Tibial nerve (tissue), 4 donors: ENCODE measurements at places on chromosomes 5 and 9.

DNA sequence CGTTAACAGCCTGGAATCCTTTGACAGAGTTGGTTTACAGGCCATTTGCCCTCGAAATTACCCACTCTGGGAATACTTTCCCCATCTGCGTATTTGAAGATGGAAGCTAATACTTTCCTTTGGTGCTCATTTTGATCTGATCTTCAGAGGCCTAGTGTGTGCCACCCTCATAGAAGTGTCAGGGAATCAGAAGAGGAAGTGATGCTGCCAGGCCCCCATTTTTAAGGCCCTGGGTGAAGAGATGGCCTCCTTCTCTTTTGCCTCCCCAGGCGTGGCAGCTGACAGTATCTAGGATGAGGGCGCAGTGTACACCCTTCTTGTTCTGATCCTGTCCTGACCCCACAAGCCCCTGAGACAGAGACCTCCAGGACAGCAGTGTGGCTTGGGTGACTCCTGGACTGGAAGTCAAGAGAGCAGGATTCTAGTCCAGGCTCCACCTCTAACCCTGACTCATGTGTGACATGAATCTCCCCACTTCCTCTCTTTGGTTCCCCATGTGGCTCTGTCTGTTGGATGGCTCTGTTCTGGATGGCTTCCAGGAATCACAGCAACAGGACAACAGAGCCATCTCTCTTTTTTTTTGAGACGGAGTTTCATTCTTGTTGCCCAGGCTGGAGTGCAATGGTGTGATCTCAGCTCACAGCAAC lies 27.8 kb downstream of the CSF1R start:
- no peaks in the 10 kb centered on the region for H3K4me1 ChIP-seq
- DNase-seq = no peak
- H3K27ac ChIP-seq = no peak overlapping the region
- H3K27me3 ChIP-seq = no peaks in the 10 kb centered on the region

GRCh38 chr5:109335114-109335513 lies 74.7 kb downstream of the PJA2 start:
- H3K4me1 ChIP-seq = no peaks in the 10 kb centered on the region
- H3K36me3 ChIP-seq = no peaks in the 10 kb centered on the region
- no peak overlapping the region for H3K27ac ChIP-seq
- H3K27me3 ChIP-seq = no peaks in the 10 kb centered on the region
- DNase-seq = no peak
- no peak overlapping the region for H3K4me3 ChIP-seq

DNA sequence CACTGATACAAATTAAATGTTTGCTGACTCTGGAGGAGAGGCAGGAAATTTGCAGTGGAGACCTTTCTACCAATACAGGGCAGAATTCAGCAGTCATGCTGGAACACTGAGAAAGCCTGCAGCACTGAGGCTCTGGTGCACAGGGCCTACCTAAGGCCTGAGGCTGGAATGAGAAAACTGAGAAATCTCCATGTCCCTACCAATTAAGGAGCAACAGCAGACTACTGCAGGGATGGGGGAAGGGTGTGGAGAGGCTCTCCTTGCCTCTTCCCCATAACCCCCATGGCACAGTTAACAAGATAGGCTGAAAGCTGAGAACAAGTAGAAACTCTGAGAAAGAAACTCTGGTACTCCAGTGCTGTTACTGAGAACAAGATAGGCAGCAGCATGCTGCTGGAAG lies 10.5 kb downstream of the FBXO4 start:
- H3K4me3 ChIP-seq = no peak overlapping the region
- H3K27ac ChIP-seq = no peak overlapping the region
- no peak for DNase-seq
- H3K4me1 ChIP-seq = no peaks in the 10 kb centered on the region
- H3K27me3 ChIP-seq = no peaks in the 10 kb centered on the region
- peaks cover 4% of the 10 kb centered on the region for H3K36me3 ChIP-seq

- no peak overlapping the region for H3K4me3 ChIP-seq
- H3K4me1 ChIP-seq = peaks cover 17% of the 10 kb centered on the region
- H3K36me3 ChIP-seq = no peaks in the 10 kb centered on the region
- no peaks in the 10 kb centered on the region for H3K27me3 ChIP-seq
- no peak overlapping the region for H3K27ac ChIP-seq
- DNase-seq = no peak
These were observed 148.0 kb upstream of the ADRA1B start for GRCh38 chr5:159768243-159768642.

DNA sequence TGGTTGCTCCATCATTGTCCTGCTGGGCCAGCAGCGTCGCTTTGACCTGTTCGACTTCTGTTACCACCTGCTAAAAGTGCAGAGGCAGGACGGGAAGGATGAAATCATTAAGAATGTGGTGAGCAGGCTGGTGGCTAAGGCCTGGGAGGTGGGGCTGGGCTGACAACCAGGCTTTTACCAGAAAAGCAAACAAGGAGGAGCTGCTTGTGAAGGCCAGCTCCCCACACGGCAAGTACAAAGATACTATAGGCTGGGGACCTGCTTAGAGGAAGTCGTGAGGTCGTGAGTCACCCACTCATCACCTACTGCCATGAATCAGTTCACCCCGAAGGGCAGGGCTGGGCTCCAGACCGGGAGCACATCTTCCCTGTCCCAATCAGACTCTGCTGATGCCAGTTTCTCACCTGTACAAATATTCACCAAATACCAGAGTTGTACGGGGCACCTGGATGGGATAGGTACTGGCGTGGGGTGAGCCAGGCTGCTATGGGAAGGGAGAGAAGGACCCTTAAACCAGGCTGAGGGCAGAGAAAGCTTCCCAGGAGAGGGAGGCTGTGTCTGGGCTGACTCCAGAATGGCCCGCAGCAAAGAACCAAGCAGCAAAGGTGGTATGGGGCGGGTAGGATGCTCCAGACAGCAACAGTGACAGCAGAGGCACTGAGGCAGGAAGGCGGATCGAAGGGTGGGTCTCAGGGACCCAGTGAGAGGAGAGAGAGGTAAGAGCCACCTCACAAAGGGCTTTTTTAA lies 69.3 kb upstream of the NIPAL4 start:
- peaks cover 4% of the 10 kb centered on the region for H3K36me3 ChIP-seq
- DNase-seq = no peak
- H3K27ac ChIP-seq = no peak overlapping the region
- no peak overlapping the region for H3K4me3 ChIP-seq
- no peaks in the 10 kb centered on the region for H3K27me3 ChIP-seq

DNA sequence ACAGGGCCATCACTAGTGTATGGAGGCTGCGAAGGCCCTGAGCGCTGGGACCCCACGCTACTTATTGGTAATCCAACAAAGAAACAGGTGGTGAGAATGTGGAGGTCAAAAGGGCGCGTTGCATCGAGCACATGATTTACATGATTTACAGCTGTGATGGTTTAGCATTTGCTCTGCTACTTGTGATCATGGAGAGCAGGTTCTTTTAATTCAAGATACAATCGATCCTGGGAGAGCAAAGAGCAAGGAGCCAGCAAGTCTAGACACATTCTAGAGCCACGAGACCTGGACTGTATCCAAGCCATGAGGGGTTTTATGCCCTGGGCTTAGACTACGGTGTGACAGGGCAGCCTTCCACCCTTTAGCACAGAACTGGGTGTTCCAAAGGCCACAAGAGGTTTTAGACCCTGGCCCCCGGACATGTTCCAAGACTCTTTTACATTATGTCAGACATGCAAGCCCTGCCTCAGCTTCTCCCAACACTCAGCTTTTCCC lies 47.0 kb upstream of the CLK4 start:
- H3K4me3 ChIP-seq = no peak overlapping the region
- no peak overlapping the region for H3K27ac ChIP-seq
- no peaks in the 10 kb centered on the region for H3K36me3 ChIP-seq
- H3K27me3 ChIP-seq = no peaks in the 10 kb centered on the region
